ENCODE measurements at places on chromosomes 3 and 15. TPM values are rescaled to one million over a fixed set of nuclear protein-coding genes. Genes with fewer than 3 reads are reported as not detected.

- no peak for DNase-seq
Measured at GRCh38 chr3:158789592-158789991, 12.3 kb upstream of the MFSD1 start.

GRCh38 chr3:148149556-148149955 is 548.1 kb upstream of the AGTR1 start:
- DNase-seq = no peak

- DNase-seq = no peak
Measured at GRCh38 chr3:171966533-171967136, 72.7 kb upstream of the FNDC3B start.

- no peak for DNase-seq
Measured at GRCh38 chr3:65664446-65664845, 374.3 kb downstream of the MAGI1 start.

GRCh38 chr3:182035324-182035723 is 323.6 kb downstream of the SOX2 start:
- no peak for DNase-seq

DNA sequence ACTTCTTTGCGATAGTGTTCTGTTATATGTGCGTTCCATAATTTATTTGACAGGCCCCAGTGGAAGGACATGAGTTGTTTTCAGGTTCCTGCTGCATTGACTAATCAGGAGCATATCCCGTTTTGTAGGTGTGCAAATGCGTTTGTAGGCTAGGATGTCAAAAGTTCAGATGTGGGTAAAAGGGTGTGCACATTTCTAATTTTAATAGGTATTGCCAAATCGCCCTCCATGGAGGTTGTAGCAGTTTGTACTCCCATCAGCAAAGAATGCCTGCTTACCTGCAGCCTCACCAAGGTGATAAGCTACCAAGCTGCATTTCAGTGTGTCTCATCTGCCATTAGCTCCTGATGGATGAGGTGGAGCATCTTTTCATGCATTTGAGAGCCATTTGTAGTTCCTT is 36.3 kb downstream of the KLF13 start:
- DNase-seq = no peak

DNA sequence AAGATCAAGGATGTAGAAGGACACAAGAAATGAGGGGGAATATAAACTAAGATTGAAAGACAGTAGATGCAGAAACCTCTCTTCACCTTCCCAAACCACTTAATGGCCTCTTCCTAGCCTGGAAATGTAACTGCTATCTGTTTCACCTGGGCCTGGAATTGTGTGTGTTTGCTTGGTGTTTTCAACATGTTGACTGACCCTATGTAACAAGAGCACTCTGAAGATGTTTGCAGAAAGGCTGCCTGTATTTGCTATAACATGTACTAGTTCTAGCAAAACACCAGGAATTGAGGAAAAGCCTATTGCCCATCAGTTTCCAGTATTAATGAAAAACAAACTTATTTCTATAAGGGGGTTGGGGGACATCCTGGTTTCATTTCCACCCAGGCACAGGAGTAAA is 248.3 kb downstream of the WDR72 start:
- no peak for DNase-seq

GRCh38 chr3:53999725-54000124 is 108.1 kb upstream of the SELENOK start:
- no peak for DNase-seq

DNA sequence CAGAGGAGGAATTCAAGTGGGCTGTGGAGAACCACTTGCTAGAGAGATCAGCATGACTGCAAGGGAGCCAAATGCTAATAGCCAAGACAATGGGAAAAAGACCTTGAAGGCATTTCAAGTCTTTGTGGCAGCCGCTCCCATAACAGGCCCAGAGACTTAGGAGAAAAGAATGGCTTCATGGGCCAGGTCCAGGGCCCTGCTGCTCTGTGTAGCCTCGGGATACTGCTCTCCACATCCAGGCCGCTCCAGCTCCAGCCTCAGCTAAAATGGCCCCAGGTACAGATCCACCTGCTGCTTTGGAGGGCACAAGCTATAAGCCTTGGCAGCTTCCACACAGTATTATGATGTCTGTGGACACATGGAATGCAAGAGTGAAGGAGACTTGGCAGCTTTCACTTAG is 157.7 kb downstream of the NECTIN3 start:
- no peak for DNase-seq

- DNase-seq = no peak
Measured at GRCh38 chr15:95168951-95169431, 937.6 kb downstream of the MCTP2 start.

DNA sequence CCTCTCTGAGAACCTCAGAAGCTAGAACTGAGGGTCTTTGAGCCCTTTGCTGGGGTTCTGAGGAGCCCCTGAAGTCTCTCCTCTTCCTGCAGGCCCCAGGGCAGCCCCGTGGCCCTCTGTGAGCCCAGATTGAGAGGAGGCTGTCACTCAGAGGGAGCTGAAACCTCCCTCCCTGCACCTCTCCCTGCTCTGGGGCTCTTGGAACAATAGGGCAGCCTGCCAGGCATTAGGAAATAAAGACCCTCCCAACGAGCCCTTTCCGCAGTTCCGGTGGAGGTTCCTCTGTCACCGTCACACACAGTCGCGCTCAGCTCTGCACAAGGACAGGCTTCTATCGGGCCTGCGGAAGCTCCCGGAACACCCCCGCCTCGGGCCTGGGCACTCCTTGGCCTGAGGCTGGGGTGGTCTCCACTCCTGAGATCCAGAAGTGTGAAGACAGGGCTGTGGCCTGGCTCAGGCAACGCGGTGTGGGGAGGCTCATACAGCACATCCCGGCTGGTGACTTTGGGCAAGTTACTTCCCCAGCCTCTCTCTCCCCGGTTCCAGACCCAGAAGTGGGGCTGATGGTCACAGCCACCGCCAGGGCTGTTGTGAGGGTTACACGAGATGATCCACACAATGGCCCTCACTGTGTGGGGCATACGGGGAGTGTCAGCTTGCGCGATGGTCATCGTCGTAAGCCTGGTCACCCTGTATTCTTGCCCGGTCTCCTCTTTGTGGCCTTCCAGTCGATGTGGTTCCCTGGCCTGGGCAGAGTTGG is 17.7 kb downstream of the MELTF start:
- DNase-seq = no peak

GRCh38 chr15:34233614-34234013 is 8.8 kb downstream of the EMC4 start:
- DNase-seq = no peak

DNA sequence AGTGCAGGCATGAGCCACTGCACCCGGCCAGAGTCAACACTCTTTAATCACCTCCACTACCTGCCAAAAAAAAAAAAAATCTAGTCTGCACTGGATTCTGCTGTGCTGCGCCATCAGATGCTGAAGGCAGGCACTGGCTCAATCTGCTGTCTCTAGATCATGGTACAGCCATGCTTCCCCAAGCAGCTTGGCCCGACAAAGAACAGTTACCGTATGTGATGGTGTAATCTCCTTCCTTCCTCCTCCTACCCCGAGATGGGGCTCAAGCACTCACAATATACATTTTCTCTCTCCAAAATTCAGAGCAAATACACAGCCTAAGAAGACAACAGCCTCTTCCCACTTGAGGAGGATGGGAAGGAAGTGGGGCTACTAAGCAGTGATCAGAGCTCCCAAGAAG is 45.1 kb downstream of the DAPK2 start:
- no peak for DNase-seq

- DNase-seq = no peak
Measured at GRCh38 chr3:116512281-116512680, 67.0 kb upstream of the LSAMP start.

DNA sequence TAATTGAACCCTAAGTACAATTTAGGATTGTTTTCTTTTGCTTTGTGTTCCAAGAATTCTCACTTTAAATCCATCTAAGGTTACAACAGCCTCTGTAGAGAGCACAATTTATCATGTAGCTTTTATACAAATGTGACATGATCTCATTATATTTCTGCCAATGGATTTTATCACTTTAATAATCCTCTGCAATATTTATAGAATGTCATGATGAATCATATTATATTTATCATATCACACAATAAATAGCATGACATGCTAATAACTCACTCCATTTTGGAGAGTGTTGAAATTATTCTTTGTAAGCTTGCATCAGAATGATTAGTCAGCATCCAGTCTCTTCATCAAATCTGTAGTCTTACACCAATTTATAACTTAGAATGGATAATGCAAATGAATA is 280.6 kb upstream of the ZNF717 start:
- DNase-seq = no peak

GRCh38 chr15:60821462-60822061 is 342.6 kb upstream of the ICE2 start:
- no peak for DNase-seq

GRCh38 chr3:19598870-19599269 is 335.1 kb downstream of the EFHB start:
- no peak for DNase-seq

- no peak for DNase-seq
Measured at GRCh38 chr3:122497425-122497824, 17.3 kb downstream of the KPNA1 start.

- DNase-seq = no peak
Measured at GRCh38 chr15:90402223-90402622, 14.2 kb downstream of the IQGAP1 start.

DNA sequence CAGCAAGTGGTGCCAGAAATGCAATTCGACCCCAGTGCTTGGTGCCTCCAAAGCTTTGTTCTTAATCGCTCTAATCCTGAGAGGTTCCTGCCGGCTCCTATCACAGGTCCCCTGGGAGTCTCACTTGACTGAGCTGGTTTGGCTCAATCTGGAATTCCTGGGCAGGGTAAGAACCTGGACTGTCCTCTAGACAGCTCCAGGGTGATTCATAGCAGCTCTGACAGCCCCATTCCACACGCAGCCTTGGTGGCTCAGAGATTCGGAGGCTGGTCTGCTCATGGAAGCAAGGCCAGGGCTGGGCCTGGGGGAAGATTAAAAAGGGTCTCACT is 37.9 kb downstream of the MYO5C start:
- no peak for DNase-seq

GRCh38 chr3:143650827-143651226 is 197.4 kb downstream of the SLC9A9 start:
- DNase-seq = no peak

RHOA gene
- 402 TPM for polyA plus RNA-seq

LRRC31 gene
- not detected for polyA plus RNA-seq

CCR1 gene
- 2.4 TPM for polyA plus RNA-seq

COPB2 gene
- 90.8 TPM for polyA plus RNA-seq

CSPG5 gene
- 1.8 TPM for polyA plus RNA-seq
